LoVo (cell line): ENCODE measurements at places on chromosomes 4 and X.

DNA sequence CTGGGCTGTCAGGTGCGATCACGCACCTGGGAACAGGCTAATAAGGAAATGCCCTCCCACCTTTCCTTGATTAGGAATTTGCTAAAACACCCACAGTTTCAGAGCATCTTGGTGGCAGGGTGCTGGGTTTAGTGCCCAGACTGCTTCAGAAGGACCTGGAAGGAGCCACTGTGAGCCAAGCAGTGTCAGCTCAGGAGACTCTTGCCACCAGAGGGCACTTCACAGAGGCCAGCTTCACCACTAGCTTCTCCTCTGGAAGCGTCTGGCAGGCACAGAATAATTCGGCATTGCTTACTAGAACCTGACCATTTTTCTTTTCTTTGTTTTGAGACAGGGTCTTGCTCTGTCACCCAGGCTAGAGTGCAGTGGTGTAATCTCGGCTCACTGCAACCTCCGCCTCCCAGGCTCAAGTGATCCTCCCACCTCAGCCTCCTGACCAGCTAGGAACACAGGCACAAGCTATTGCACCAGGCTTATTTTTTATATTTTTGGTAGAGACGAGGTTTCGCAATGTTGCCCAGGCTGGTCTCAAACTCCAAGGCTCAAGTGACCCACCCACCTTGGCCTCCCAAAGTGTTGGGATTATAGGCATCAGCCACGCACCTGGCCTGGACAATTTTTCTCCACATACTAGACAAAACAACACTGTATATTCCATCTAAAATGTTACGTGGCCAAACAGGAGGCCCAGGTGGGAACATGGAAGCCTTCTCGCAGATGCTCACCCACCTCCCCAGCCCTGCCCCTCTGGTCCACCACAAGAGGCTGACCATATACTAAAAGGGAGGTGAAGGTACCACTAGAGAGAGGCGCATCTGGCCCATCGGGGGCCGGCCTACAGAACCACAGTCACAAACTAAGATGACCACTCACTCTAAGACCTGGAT, 14.1 kb downstream of the NOP14 start:
- no peak for DNase-seq

DNA sequence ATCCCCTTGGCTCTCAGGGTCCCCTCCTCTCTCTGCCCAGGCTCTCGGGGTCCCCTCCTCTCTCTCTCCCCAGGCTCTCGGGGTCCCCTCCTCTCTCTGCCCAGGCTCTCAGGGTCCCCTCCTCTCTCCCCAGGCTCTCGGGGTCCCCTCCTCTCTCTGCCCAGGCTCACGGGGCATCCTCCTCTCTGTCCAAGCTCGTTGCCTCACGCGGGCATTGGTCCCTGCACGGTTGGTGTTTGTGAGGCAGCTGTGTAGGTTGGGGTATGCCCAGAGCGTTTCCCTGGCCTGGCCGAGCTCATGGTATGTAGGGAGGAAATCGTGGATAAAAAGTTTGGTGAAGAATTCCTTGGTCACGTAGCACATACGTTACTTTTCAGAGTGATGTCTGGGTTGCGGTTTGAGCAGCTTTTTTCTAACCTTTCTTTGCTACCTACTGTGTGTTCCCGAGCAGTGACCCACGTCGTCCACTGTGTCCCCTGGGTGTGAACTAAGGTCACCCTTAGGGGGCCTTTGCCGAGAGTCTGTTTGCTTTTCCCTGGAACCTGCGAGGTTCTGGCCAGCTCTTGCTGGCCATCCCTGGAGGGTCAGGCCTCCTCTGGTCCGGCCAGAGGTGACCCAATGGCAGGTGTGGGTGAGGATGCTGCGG, 36.6 kb downstream of the PCGF3 start:
- DNase-seq: no peak

GRCh38 chr4:4507923-4508322, 33.9 kb downstream of the STX18 start:
- no peak for DNase-seq

DNA sequence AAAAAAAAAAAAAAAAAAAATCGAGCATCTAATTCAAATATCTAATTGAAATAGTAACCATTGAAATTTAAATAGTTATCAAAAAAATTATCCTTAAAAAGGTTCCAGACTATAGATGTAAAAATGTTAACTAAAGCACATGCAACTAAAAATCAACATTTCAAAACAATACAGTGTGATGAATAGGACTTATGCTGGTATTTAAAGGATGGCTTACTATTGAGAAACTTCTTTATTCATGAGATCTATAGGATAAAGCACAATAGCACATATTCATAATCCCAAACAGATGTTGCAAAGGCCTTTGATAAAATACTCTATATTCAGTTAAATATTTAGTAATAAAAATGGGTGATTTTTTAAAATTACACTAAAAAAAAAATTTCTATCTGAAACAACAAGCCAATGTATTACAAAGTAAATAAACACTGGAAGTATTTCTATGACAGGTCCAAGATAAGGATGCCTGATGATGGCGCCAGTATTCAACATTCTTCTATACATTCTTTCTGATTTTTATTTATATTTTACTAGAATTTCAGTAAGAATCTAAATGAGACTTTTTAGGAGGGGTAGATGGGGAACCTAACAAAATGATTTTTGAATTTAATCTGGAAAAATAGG, 26.3 kb downstream of the DCLK2 start:
- no peak for DNase-seq

- DNase-seq: no peak
These were observed 313.5 kb downstream of the TMA16 start for GRCh38 chr4:163808011-163808410.

DNA sequence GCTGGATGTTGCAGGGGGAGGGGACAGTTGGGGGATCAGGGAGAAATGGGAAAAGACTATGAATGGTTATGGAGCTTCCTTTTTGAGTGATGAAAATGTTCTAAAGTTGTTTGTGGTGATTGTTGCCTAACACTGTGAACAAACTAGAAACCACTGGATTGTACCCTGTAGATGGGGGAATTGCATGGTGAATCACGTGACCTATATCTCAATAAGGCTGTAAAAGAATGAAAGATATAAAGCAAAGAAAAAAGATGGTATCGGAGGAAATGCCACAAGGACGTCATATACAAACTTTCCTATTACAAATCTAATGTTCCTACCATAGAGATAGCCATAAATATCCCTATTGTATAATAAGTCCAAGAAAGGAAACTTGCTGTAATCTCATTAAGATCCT, 20.6 kb upstream of the CT55 start:
- no peak for DNase-seq

- DNase-seq: no peak
These were observed 398.3 kb upstream of the FAM47C start for GRCh38 chrX:36609616-36610585.

- DNase-seq: no peak
These were observed 123.8 kb upstream of the TEX13D start for GRCh38 chrX:124208660-124209059.

GRCh38 chr4:188374871-188375270, 235.6 kb downstream of the TRIML1 start:
- DNase-seq: no peak
